ENCODE measurements at places on chromosomes 4 and X.
A peak's percentile ranks its signal among the peaks of the same experiment; 100 is the strongest.

GRCh38 chrX:140764401-140764919 lies 54.9 kb downstream of the LINC00632 start:
- no peak for DNase-seq

DNA sequence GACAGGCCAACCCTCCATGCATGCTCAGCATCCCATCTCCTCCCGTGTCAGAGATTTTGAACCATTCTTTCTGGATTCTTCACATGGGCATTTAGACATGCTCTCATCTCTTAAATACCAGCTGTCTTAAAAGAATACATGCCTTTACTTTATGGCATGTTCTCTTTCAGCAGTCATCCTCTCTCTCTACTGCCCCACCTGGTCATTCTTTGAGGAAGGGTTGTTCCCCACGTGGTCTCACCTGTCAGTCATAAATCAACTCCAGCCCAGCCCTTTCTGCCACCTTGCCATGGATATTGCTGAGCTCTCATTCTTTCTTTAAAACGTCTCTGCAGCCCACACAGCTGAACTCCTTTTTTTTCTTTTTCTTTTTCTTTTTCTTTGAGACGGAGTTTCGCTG lies 111.3 kb downstream of the ARHGAP10 start:
- no peak for DNase-seq

DNA sequence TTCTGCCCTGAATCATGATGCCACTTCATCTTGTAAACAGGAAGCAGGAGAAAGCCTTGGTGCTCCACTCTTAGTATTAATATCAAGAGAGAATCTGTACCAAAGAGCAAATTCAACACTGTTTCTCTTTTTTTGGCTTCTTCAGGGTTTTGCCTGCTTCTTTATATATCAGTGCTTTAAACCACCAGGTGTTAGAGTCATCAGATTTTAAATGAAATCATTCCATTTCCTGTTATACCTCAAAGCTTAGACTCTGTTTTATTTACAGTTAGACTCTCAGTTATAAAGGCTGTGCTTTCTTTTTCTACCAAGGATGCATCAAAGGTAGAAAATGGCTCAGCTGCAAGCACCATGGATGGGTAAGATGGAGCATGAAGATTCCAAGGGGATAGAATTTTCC lies 350.9 kb downstream of the CAMK2D start:
- no peak for DNase-seq

DNA sequence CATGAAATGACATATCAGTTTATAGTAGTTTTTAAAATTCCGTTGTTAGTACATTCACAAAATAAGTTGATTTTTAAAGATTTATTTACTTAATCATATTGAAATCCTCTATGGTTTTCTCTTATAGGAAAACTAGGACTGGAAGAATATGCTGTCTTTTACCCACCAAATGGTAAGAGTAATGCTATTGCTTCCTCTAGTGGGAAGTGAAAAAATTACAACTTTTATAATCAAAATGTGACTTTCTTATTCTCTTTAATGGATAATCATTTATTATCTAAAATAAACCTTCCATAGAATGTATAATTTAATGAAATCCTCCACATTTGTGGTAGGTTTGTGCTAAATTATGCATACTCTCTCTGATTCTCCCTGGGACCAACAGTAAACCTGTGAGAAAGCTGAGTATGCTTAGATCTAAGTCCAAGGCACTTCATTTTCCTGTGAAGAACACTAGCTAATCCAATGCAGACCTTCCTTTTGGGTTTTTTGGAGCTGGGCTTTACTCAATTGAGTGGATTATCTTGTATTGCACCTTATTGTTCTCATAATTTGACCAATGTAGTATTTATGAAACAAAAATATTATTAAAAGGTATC lies 136.2 kb downstream of the TBC1D19 start:
- no peak for DNase-seq

GRCh38 chr4:110294165-110294564 lies 95.8 kb upstream of the ELOVL6 start:
- DNase-seq: no peak

DNA sequence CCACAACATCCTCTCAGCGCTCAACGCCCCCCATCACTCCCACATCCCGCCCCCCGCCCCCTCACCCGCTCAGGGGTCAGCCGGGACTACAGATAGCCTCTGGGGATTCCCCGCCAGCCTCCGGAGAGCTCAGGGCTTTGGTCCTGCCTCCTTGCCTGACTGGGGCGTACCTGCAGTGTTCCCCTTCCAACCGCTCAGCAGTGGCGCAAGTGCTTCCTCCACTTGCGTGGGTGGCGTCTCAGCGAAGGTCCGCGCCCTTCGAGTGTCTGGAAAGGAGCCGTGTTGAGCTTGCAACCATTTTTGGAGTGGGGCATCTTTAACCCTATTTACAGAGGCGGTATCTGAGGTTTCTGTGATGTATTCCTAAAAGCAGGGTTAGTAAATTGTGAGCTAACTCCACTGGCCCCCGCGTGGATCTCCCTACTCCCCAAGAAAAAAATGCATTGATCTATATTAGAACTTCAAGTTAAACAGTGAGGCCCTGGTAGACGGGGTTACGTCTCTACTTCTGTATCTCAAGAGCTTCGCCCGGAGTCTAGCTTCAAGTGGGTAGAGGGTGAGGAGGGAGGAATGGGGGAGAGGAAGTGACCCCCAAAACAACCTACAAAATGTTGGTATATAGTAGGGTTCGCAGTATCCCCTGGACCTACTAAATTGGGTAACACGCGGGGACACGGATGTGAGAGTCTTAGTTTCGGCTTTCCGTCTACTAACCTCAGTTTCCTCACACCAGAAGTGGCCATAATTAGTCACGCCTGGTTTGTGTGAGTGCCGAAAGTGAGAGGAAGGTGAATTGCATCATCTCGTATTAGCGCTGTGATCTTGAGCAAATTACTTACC lies 16.1 kb downstream of the NKX3-2 start:
- no peak for DNase-seq

- DNase-seq: no peak
Measured at GRCh38 chr4:5277079-5277478, 225.8 kb downstream of the STK32B start.

- no peak for DNase-seq
Measured at GRCh38 chr4:47972721-47973120, 43.8 kb downstream of the CNGA1 start.

DNA sequence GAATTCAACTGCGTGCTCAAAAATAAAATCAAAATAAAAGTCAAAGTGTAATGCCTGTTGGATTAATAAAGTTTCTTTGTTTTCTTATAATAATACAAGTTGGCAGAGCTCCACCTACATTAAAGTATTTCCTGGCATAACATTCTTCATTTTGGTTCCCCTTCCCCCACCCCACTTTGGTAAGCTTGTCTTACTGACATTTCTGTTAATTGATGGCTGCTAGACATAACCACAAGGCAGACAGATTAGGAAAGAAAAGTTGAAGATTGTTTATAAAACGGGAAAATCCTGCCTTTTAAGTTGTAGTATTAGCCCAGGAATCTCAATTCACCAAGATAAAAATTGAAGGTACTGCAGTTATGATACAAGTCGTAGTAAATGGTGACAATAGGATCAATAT lies 246.5 kb upstream of the RPS6KA3 start:
- DNase-seq: no peak

DNA sequence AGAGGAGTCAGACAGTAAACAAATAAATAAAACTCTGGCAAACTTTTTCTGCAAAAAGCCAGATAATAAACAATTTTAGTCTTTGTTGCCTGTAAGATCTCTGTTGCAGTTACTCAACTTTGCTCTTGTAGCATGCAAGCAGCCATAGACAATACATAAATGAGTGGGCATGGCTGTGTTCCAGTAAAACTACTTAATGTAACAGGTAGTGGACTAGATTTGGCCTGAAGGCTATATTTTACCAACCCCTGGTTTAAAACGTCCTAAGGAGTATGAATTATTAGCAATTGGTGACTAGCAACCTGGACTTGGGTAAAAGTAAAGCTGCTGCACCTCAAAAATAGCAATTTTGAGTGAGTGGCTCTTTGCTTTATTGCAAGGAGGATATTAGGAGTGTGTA lies 30.9 kb downstream of the SLAIN2 start:
- DNase-seq: no peak

DNA sequence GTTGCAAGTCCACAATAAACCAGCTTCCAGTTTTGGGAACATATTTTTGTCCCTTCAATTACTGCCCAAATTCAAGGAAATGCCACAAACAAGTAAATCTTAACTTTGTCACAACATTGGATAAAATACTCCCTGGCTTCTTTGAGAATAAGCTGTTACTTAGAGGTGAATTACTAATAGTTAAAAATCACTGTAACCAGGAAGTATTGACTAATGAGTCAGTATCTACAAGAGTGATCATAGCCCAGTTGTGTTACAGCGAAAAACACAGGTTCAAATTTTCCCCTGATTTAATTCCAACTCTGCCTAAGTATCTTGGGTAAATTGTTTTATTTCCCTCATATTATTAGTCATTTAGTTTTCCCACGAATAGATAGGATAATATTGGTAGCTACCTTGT lies 291.2 kb upstream of the PPARGC1A start:
- no peak for DNase-seq

- no peak for DNase-seq
Measured at GRCh38 chr4:18397681-18398390, 376.3 kb upstream of the LCORL start.

DNA sequence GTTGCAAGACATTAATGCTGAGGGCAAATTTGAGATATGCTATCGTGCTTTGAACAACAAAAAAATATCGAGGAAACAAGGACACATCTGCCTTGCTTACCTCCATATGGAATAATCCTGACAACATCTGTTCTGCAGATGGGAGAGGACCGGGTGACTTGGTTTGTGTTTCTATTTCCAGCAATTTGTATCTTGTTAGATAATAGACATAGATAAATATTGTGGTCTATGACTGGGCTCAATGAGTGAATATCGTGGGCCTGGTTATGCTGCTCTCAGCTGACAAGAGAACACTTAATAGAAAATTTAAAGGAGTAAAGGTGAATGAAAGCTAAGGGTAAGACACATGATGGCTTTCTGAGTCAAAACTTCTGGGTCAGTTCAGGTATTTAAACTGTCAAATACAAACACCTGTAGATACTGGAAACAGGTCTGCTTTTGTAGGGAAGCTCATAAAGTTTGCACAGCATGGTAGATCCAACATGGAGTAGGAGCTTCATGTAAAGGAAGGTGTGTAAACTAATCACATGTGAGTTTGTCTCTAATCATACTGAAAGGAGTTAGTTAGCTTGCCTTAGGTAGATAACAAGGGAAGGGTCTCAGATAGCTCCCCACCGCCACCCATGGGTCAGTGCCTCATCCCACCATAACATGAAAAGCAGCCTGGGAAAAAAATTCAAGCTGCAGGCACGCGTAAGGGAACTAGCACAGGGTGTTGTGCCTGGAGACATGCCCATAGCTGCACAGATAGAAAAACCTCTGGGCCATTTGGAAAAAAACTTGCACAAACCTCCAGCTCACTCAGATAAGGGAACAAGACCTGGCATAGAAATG lies 904.1 kb upstream of the EPHA5 start:
- no peak for DNase-seq

DNA sequence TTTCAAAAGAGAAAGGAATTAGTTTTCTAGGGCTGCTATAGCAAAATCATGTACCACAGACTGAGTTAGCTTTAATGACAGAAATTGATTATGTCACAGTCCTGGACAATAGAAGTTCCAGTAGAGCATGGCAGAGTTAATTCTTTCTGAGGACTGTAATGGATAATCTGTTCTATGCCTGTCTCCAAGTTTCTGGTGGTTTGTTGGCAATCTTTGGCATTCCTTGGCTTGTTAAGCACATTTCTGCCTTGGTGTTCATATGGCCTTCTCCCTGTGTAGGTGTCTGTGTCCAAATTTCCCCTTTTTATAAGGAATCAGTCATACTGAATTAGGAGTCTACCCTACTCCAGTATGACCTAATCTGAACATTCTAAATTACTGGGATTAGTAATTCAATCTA lies 336.1 kb upstream of the PABPC4L start:
- no peak for DNase-seq

GRCh38 chrX:16516232-16516876 lies 133.6 kb upstream of the S100G start:
- DNase-seq: no peak

DNA sequence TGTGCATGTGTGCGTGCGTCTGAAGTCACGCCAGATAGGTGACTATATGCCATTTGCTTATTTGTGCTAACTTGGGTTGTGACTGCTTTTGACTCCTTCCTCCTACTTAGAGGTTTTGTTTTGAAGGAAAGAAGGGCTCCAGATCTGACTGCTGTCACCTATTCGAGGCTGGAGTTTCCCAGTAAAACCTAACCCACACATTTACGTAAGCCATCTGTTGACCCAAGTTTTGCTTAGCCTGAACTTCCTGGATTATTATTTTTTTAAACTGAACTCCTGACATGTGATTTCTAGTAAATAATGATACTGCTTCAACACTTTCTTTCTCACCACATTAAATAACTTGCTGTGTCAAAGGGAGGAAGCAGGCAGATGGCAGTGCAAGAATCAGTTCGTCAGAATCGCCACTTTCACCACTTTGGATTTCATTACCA lies 41.5 kb downstream of the DTHD1 start:
- DNase-seq: no peak

DNA sequence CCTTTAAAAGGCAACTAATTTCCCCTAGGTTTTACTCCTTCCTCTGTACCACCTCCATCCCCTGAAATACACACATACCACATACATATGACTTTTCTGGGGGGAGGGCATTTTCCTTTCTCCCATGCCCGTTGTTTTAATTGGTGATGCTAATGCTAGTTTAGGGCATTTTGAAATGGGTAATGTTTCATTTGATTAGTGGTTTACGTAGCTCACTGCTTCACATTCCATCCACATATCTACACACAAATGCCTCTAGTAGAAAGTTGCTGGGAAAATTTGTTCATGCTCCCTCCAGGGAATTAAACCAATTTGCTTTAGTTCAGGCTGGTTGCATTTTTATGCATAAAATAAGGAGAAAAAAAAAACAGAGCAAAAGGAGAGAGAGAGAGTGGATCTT lies 231.2 kb downstream of the FRAS1 start:
- DNase-seq: no peak

DNA sequence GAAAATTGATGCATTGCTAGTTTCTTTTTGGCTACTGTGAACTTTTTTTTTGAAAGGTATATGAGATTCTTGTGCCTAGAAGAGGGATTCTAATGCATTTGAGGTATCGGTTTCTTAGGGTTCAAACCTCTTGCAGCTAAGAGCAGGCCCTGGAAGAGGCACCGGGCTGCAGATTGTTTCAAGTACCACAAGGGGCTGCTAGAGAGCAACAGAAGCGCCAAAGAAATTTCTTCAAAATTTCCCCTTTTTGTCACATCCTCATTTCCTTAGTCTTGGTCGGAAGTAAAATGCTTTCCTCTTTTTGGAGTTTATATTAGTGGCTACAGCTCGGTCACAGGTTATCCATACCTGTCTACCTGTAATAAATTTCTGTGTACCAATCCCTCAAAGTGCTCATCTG lies 89.8 kb downstream of the PDGFRA start:
- DNase-seq: peak; percentile 0

Measured in amniotic stem cell (primary cell).